Mammary microvascular endothelial cell (primary cell): ENCODE measurements at places on chromosomes 11 and 22. TPM values are rescaled to one million over a fixed set of nuclear protein-coding genes. Genes with fewer than 3 reads are reported as not detected.

Gene ZP1
- not detected in 2 replicates for total RNA-seq

Gene EXT2
- 80.7 and 80.8 TPM in 2 replicates for total RNA-seq

Gene MMP12
- 0.05 TPM in 1 of 2 replicates, not detected in the other for total RNA-seq

Gene MIAT
- under 0.01 and 0.07 TPM in 2 replicates for total RNA-seq

Gene TREH
- not detected in 2 replicates for total RNA-seq

Gene KIF18A
- total RNA-seq = 11.8 and 12.1 TPM in 2 replicates

Gene GAL3ST1
- not detected in 2 replicates for total RNA-seq

Gene UQCC3
- total RNA-seq = 11.8 and 15.9 TPM in 2 replicates

Gene KCNK7
- 0.27 TPM in 1 of 2 replicates, not detected in the other for total RNA-seq

Gene IL18BP
- total RNA-seq = 4.9 and 6.4 TPM in 2 replicates

Gene PYGM
- 0.25 TPM in 1 of 2 replicates, not detected in the other for total RNA-seq

Gene BID
- 90.5 and 96.7 TPM in 2 replicates for total RNA-seq
